ENCODE measurements at places on chromosomes 5 and 9.
A peak's percentile ranks its signal among the peaks of the same experiment; 100 is the strongest.

DNA sequence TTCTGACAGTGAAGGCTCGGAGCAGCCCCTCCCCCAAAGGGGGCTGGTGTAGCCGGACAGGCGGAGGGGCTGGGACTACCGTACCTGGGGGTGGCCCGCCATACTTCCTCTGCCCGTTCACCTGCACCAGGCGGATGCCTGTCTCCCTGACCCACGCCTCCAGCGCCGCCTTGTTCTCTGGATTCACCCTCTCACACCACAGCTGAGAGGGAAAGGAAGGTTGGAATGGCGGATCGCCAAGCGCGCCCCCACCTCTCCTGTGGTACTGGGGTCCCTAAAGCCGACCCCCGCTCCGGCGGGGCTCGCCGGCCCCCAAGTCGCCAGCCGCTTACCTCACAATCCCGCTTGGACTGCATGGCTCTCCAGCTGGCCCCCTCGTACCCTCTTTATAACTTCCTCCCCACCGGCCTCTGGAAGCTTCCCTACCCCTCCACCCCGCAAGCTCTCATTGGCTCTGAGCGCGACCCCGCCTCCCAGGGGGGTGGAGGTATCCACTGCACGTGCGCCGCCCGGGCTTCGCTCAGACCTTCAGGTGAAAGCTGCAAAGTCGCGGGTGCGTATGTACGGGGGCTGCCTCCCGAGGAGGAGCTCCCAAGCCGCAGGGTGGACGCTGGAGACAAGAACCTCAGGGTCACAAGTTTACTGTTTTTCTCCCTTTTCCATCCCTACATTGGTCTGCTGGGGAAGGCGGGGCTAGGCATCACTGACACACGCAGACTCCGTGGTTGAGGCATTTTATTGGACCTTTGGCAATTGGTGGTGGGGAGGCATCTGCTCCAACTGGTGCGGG is at the start of gene DND1:
DND1 (minus strand) TSS at position 390 of the 790 bp plus-strand sequence; CDS start at position 356, 34 bp downstream.
- no peak for DNase-seq

- DNase-seq, result no peak
These were observed 28.2 kb downstream of the CETN3 start for GRCh38 chr5:90381213-90381929.

DNA sequence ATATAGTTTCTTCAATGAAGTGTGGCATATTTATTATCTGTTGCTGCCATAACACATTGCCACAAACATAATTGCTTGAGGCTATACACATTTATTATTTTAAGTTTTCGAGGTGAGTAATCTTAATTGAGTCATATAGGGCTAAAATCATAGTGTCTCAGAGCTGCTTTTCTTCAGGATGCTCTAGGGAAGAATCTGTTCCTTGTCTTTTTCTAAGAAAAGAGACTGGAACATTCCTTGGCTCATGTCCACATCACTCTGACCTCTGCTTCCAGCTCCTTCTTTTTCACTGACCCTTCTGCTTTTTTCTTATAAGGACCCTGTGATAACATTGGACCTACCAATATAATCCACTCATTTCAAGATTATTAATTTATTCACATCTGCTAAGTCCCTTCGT is 632.4 kb upstream of the TYRP1 start:
- no peak for DNase-seq

DNA sequence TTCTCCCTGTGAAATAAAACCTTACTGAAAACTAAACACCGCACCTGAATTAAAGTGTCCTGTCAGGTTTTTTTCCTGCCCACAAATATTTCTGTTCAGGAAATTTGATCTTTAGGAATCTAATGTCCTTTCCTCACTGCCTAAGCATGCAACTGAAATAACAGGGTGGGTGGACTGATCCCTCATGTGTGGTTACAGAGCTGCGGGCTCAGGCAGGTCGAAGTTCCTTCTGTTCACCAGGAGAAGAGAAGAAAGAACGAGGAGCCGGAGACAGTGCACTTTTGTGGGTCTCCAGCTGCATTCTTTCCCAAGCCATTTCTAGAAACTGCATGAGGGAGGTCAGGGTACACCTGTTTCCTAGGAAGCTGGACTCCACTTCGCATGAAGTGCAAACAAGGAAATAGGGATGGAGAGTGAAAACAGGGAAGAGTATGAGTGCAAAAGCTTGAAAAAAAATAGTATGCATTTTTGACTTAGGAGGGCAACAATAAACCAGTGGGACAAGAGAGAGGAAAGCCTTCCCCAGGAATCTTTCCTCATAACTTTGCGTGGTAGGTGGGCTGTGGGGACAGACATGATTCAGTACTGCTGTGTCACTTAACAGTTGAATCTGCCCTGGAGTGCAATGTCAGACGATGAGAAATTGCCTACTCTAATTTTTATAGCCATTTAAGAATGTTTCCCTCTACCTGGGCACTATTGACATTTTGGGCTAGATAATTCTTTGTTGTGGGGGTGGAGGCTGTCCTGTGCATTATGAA is 60.3 kb downstream of the GCNT1 start:
- DNase-seq, result no peak

GRCh38 chr5:102511666-102512065 is 12.9 kb upstream of the SLCO6A1 start:
- DNase-seq, result no peak

GRCh38 chr5:96342581-96342980 is 90.5 kb downstream of the PCSK1 start:
- no peak for DNase-seq

GRCh38 chr5:137737349-137738131 is 1.7 kb upstream of the KLHL3 start:
- DNase-seq, result no peak

DNA sequence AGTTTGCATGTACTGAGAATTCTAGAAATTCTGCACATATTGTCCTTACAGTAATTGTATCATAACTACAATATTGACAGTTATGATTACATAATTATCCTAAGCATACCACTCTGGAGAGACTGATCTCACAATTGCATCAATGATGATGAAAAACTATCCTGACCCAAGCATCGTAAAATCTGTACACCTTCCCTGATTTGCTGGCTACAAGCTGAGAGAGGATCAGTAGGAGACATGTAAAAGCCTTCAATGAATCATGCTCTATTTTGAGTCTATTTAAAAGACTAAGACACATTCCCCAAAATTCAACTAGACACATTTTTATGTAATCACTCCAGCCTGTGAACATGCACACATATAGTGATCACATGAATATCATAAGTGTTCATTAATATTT is 1833.8 kb downstream of the EFNA5 start:
- no peak for DNase-seq

GRCh38 chr9:94277885-94278536 is 18.9 kb downstream of the ZNF169 start:
- no peak for DNase-seq

GRCh38 chr5:25688156-25688555 is 1043.4 kb upstream of the CDH10 start:
- DNase-seq, result no peak

DNA sequence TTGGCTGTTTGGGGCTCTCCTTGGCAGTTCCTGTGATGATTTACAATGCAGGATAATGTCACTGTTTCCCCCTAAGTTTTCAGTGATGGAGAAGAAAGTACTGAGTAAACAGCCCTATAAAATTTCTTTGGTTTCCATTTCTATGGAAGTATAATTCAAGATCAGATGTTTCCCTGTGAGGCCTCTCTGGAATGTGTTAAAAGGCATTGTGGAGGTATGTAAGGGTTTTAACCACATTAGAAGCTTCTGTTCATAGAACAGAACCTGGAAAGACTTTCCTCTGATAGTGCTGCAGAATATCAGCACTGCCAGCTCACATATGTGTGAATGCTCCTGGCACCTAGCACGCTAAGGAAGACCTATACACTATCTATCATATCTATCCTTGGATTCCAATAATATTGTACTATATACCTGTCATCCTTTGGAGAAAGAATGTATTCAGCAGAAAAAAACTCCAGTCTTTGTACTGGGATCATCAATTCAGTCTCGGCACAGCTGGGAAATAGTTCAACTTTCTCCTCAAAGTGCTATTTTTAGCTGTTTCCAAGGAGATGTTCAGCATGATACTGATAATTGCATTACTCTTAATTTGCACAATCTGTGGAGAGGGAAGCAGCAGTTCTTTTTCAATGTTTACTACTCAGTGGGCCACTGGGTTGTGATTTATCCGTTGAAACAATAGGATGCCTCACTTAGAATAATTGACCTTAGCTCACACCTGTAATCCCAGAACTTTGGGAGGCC is 21.9 kb downstream of the TTC1 start:
- DNase-seq, result no peak

DNA sequence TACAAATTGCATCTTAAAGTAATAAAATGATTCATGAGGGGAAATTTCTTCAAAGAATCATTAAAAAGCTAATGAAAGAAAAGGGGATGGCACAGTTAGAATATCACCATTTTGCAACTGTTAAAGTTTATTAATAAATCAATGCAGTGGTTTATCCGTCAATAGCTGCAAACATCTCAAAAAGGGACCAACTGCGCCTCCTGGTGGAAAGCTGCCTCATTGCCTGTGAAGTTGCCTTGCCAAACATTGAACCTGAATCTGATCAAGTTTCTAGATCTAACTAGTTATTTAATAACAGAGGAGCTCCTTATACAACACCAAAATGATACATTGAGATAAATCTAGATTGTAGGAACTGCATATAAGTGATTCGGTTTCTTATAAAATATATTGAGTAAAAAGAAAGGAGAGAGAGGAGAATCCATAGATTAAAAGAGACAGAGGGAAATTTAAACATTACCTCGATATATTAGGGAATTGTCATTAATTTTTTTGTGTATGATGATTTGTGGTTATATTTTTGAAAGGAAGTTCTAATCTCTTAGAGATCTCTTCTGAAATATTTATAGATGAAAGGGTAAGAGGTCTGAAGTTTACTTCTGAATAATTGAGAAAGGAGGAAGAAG is 6.9 kb upstream of the NDUFB6 start:
- peak; percentile 75 for DNase-seq

DNA sequence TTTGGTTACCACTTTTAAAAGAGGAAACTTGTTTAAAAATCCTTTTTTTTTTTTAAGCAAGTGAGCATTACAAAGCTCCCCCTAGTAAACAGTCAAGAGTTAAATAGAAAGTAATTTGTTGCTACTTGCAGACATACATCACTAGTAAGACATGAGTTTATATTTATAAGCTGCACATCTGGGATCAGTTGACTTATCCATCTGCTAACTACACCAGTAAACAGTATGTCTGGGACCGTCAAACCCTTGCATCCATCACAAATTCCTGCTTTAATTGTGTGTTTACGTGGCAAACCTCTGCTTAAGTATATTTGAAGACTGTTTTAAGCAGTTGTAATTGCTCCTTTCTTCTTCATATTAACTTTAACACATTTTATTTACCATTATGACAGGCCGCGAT is 146.8 kb downstream of the EBF1 start:
- DNase-seq, result no peak

DNA sequence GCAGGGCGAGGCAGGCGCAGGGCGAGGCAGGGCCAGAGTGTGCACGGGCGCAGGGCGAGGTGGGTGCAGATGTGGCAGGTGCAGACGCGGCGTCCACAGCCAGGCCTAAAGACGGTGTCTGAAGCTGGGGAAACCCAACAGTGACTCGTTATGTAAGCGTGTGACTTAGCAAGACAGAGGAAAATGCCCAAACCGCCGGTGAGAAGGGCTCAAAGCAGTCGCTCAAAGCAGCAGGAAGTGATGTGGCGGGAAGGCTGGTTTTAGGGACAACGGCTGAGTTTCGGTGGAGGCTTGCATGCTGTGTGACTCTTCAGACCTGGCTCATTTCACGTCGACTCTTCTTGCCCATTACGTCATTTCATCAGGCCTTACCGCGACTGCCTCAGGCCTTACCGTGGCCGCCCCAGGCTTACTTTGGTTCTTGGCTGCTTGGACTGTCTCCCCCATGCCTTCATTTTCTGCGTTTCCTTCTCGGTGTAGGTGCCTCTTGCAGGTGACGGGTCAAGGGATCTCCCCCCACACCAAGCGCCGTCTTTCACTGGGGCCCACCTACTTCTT is 50.5 kb upstream of the EXOC3 start:
- DNase-seq, result no peak

DNA sequence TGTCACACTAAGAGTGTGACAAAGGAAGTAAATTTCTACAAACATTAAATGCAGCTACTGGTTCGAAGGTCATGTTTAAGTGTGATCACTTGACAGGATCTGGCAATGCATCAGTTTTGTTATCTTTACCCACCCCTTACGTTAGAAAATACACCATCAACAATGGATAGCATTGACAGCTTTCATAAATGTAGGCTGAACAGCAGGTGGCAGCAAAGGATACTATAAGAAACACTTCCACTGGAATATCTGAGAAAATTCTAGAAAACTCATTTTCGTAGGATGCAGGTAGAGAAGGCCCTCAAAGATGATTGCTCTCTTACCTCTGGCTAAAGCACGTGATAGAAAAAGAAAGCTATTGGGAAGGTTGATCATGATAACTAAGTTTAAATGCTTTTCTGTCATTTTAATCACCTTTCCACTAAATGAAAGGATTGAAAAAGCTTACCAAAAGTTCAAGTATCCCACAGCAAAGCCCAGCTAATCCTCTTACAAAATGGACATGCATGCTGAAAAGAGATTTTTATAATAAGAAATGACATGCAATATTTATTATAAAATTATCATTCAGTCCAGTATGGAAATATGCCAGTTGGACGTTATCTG is 292.5 kb downstream of the PARP8 start:
- no peak for DNase-seq

GRCh38 chr9:112783551-112783954 is 33.0 kb downstream of the SNX30 start:
- DNase-seq, result no peak

DNA sequence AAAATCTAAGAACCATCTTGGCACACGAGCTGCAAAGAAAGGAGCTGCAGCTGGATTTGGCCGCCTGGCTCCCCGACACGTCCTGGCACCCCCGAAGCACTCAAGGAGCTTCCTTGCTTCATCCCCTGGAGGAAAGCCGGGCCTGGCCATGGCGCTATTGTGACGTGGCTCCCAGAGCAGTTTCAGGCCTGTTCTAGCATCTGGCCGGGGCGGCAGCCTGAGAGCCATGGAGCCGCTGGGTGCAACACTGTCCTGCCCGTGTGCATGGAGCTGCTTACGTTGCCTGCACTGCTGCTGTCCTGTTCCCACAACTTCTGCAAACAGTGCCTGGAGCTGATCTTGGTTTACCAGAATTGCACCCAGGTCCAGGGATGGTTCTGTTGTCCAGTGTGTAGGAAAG is 63.5 kb downstream of the PTPDC1 start:
- DNase-seq, result no peak

GRCh38 chr5:179176571-179177230 is 116.5 kb downstream of the ZNF354C start:
- no peak for DNase-seq

GRCh38 chr5:142293486-142293885 is 31.3 kb downstream of the SPRY4 start:
- DNase-seq, result no peak

DNA sequence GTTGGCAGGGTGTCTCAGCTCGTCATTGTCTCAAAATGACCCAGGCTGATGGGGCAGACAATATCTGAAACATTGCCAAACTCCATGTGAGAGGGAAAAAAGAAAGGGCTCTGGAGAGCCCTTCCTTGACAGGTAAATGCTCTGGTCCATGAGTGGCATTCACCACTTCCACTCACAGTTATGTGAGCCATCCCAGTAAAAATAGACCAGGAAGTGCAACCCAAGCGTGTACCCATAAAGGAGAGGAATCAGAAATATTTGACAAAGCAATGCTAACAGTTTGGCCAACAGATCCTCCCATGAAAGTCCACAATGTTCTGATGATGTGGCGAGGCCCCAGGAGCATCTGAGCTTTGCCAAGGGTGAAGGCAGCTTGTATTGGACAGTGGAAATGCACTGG is 49.4 kb downstream of the ASTN2 start:
- DNase-seq, result no peak

- DNase-seq, result no peak
These were observed 24.8 kb downstream of the CCNJL start for GRCh38 chr5:160287378-160288051.

GRCh38 chr9:94298949-94299599 is 29.4 kb downstream of the NUTM2F start:
- DNase-seq, result no peak

GRCh38 chr9:93089481-93089991 is 6.5 kb upstream of the CARD19 start:
- peak; percentile 40 for DNase-seq
